Transverse colon (tissue), 4 donors: ENCODE measurements at places on chromosomes 13 and 19.

- no peak for DNase-seq
- no peak overlapping the region for H3K4me3 ChIP-seq
- no peak overlapping the region for H3K27ac ChIP-seq
- no peaks in the 10 kb centered on the region for H3K27me3 ChIP-seq
- no peaks in the 10 kb centered on the region for H3K4me1 ChIP-seq
- H3K36me3 ChIP-seq: no peaks in the 10 kb centered on the region
These were observed 15.5 kb downstream of the SIX5 start for GRCh38 chr19:45753548-45753947.

DNA sequence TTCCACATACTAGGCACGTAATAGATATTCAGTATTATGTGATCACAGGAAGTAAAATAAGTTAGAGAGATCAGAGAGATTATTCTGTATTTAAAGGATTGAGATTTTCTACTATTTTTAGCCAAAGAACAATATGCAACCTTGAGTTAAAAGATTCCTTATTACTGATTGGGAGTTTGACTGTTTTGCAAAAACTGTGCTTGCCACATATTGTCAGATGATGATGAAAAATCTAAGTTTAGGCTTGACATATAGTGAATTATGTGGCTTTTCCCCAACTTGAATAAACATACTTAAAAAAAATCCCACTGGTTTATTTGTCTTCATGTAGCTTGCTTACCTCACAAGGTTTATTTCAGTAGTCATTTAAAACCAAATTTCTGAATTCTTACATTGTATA lies 194.4 kb downstream of the KCNRG start:
- H3K4me3 ChIP-seq: no peak overlapping the region
- H3K4me1 ChIP-seq: no peaks in the 10 kb centered on the region
- no peak for DNase-seq
- no peak overlapping the region for H3K27ac ChIP-seq
- H3K27me3 ChIP-seq: no peaks in the 10 kb centered on the region
- no peaks in the 10 kb centered on the region for H3K36me3 ChIP-seq

- no peaks in the 10 kb centered on the region for H3K36me3 ChIP-seq
- H3K27me3 ChIP-seq: no peaks in the 10 kb centered on the region
- no peak for DNase-seq
- no peak overlapping the region for H3K4me3 ChIP-seq
- no peak overlapping the region for H3K27ac ChIP-seq
- H3K4me1 ChIP-seq: peaks cover 35% of the 10 kb centered on the region
These were observed 6.2 kb downstream of the ABCC4 start for GRCh38 chr13:95295026-95295425.

DNA sequence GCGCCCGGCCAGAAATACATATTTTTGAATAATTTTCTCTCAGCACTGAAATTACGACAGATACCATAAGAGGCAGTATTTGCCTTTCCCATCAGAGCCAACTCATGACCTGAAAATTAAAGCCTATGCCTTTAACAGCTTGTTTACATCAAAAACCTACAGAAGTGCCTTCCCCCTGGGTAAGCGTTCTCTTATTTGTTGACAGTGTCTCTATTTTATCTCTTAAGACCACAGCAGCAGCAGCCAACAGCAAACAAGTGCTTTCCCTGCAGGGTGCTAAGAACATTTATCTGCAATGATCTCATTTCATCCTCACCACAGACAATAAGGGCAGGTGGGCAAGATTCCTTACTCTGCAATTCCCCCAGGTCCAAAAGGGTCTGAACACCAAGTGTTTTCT lies 6.0 kb downstream of the AKAP8L start:
- H3K27me3 ChIP-seq: no peaks in the 10 kb centered on the region
- peak overlapping the region; percentile 4 for H3K27ac ChIP-seq
- peaks cover 25% of the 10 kb centered on the region for H3K4me1 ChIP-seq
- no peak overlapping the region for H3K4me3 ChIP-seq
- no peak for DNase-seq

- no peaks in the 10 kb centered on the region for H3K27me3 ChIP-seq
- DNase-seq: peak; percentile 81
- H3K4me3 ChIP-seq: no peak overlapping the region
- peak overlapping the region; percentile 84 for H3K27ac ChIP-seq
- peaks cover 45% of the 10 kb centered on the region for H3K4me1 ChIP-seq
These were observed 11.2 kb downstream of the CEBPA start for GRCh38 chr19:33290956-33291622.

DNA sequence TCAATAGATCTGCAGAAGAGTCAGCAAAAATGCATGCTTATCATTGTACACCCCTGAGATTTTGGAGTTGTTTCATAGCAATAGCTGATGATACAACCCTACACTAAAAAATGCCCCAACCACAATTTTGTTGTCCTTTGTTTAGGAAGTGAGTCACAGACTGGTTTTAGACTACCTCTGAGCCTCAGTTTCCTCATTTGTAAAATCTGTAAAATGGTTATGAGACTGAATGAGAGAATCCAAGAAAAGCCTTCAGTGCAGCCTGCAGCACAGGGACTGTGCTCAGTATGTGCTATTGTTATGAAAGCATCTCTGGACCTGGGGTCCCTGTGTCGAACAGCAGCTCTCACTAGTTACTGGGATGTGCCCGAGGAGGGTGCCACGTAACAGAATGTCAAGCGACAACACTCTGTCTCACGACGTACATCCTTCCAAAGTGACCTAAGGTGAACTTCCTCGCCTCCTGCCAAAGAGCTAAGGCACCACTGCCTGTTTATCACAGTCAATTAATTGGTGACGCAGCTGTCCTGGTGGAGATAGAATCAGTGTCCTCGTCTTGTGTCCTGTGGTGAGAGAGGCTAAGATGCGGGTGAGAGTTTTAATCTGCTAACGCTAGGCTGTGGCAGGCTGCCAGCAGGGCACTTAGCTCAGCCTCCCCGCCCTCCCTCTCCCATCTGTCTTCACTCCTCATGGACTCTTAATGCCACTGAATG lies 18.1 kb downstream of the DHRS12 start:
- no peak overlapping the region for H3K4me3 ChIP-seq
- no peak overlapping the region for H3K27ac ChIP-seq
- no peak for DNase-seq

DNA sequence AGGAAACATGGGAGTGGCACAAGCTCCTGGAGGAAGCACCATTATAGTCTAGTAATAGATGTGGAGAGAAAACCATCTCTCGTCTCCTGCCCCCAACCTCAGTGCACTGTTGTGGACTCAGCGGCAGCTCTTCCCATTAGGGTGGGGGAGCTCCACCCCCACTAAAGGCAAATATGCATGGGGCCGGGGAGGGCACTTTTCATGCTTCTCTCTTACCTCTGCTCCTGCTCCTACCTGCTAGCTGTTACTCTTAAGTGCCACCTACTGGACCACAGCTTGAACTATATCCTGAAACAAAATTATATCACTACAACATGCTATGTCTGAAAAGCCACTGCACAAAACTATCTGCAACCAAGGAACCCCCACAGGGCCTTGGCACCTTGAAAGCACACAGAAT lies 112.6 kb upstream of the DACH1 start:
- DNase-seq: no peak
- no peak overlapping the region for H3K27ac ChIP-seq
- no peak overlapping the region for H3K4me3 ChIP-seq

DNA sequence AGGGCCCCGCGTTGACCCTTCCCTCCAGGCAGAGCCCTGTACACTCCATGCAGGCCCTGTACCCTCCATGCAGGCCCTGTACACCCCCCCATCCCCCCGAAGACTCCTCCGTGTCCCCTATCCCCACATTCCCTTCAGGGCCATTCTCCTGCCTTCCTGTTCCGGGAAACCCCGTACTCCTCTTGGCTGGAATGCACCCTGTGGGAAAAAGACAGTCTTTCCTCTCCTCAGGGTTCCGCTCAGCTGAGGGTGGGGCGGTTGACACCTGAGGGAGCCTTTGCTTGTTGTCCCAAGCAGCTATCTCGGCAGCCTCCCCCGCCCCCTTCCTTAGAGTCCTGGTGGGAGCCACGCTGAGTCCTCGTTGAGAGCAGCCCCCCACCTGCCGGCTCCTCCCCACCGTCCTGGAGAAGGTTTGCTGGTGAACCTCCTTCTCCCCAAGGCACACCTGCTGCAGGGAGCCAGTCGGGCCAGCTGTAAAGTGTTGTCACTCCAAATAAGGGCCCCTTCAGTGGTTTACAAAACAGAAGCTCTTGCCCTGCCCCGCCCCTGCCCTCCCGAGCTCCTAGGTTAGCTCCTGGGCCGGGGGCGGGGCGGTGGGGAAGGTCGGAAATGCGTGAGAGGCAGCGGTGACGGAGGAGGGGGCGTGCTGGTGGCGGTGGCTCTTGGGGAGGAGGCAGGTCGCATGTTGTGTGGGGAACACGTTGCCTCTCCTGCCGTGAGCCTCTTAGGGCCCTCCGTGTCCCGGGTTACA lies 1.5 kb downstream of the GNA11 start:
- peak overlapping the region; percentile 90 for H3K4me3 ChIP-seq
- H3K27ac ChIP-seq: peak overlapping the region; percentile 91
- peaks cover 48% of the 10 kb centered on the region for H3K4me1 ChIP-seq
- peak; percentile 50 for DNase-seq

- no peaks in the 10 kb centered on the region for H3K27me3 ChIP-seq
- no peaks in the 10 kb centered on the region for H3K4me1 ChIP-seq
- H3K4me3 ChIP-seq: no peak overlapping the region
These were observed 76.9 kb downstream of the TNFSF13B start for GRCh38 chr13:108346376-108346775.

DNA sequence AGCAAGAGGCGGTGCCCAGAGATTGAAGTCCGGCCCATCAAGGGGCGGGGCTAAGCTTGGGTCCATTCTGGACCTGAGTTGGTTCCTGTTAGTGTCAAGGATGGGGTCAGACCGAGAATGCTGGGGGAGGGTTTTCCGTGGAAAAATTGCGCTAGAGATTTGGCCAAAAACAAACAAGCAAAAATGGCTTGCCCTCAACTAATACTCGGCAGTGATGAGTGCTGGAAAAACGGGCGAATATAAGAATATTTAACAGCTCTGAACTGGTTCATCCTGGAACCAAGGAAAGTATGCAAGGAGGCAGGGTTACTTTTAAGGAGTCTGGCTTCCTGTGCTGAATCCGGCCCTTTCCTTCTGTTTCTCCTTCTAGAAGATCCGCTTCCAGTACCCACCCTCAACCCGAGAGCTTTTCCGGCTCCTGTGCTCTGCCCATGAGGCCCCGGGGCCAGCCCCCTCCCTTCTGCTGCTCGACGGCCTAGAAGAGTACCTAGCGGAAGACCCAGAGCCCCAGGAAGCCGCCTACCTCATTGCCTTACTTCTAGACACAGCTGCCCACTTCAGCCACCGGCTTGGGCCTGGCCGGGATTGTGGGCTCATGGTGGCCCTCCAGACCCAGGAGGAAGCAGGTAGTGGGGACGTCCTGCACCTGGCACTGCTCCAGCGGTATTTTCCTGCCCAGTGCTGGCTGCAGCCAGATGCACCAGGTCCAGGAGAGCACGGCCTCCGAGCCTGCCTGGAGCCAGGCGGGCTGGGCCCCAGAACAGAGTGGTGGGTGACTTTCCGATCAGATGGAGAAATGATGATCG lies 880 bp downstream of the SWSAP1 start:
- no peaks in the 10 kb centered on the region for H3K36me3 ChIP-seq
- peak overlapping the region; percentile 61 for H3K4me3 ChIP-seq
- no peaks in the 10 kb centered on the region for H3K27me3 ChIP-seq
- peaks cover 34% of the 10 kb centered on the region for H3K4me1 ChIP-seq
- H3K27ac ChIP-seq: peak overlapping the region; percentile 92
- peak; percentile 74 for DNase-seq

DNA sequence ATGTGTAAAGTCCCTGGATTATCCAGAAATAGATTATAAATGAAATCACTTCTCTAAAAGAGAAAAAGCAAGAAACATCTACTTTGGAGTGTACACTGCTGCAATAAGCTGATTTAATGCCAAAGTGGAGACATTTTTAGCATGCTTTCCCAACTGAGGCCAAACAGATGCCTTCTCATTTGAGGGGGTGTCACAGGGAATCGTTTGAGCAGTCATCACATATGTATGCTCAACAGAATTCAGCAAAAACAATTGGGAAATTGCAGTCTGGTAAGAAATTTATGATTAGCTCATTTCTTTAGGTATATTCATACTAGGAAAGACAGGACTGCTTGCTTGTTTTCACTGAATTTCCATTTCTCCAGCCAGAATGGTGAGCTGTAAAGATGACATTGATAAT lies 27.3 kb upstream of the TPP2 start:
- H3K4me1 ChIP-seq: no peaks in the 10 kb centered on the region
- no peak for DNase-seq
- H3K36me3 ChIP-seq: no peaks in the 10 kb centered on the region
- H3K4me3 ChIP-seq: no peak overlapping the region
- peaks cover 7% of the 10 kb centered on the region for H3K27me3 ChIP-seq

DNA sequence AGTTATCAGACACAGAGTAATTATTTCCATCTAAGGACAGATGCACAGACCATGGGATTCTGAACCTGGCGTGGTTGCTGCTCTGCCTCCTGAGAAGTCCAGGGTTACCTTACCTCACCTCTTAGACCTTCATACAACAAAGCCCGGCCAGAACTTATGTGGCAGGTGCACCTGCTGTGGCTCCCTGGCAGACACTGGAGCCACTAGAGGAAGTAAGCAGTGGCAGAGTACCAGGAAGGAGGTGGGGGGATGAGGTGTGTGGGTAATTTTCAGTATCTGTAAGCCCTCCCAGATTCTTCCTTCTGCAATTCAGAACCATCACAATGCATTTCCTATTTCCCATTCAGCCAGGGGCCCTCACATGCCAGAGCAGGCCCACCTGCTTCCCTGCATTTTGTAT lies 106.1 kb upstream of the DOCK9 start:
- H3K4me1 ChIP-seq: peaks cover 22% of the 10 kb centered on the region
- no peak overlapping the region for H3K27ac ChIP-seq
- H3K27me3 ChIP-seq: no peaks in the 10 kb centered on the region
- H3K36me3 ChIP-seq: no peaks in the 10 kb centered on the region
- no peak for DNase-seq
- H3K4me3 ChIP-seq: no peak overlapping the region

DNA sequence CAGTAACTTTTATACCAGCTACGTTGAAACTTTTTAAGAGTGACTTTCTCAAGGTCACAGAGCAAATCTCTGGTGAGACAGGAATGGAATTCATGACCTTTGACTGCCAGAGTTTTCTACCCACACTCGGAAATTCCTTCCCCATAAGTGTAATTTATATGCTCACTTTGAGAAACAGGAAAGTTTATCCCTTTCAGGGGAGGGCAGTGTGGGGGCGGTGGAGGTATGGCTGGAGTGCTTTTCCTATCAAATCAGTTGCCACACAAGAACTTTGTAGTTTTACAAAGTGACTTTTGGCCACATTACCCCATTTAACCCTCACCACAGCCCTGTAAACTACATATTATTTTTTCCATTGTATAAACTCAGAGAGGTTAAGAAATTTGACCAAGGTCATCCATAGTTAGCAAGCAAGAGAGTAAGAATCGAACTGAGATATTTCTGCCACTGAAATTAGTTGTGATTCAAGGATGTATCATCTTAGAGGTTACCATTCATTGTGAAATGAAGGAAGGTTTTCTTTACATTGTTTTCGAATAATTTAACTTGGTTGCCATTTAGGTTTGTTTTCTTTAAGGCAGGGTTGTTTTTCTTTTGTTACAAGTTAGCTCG lies 5.9 kb downstream of the KLF12 start:
- H3K4me3 ChIP-seq: no peak overlapping the region
- H3K4me1 ChIP-seq: peaks cover 38% of the 10 kb centered on the region

GRCh38 chr13:89401264-89401675 lies 1730.1 kb downstream of the SLITRK5 start:
- H3K4me1 ChIP-seq: no peaks in the 10 kb centered on the region
- no peak for DNase-seq
- no peak overlapping the region for H3K27ac ChIP-seq
- H3K36me3 ChIP-seq: no peaks in the 10 kb centered on the region
- no peak overlapping the region for H3K4me3 ChIP-seq
